ENCODE measurements at places on chromosomes 3 and 15. TPM values are rescaled to one million over a fixed set of nuclear protein-coding genes. Genes with fewer than 3 reads are reported as not detected.
A peak's percentile ranks its signal among the peaks of the same experiment; 100 is the strongest.

GRCh38 chr3:173734895-173735294, 337.4 kb downstream of the NLGN1 start:
- no peak for DNase-seq

- DNase-seq = no peak
Observed at GRCh38 chr3:129741794-129742193, 135.3 kb upstream of the PLXND1 start.

DNA sequence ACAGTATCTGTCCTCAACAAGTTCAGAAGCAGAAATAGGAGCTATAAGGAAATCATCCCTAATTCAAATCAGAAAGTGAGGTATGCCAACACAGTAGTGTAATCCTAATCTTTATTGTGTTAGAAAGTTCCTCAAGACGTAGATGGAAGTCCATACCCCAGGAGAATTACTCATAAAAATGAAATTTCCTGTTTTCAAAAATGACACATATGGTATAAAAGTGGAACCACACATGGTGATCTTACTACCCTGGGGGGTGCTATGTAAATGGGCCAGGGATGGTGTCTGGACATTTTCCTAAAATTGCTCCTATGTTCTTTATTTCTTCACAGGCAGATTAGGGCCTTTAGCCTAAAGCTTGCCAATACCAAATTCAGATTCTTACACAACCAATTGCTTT, 204.1 kb downstream of the ARRDC4 start:
- no peak for DNase-seq

GRCh38 chr3:131605916-131606315, 103.1 kb upstream of the MRPL3 start:
- DNase-seq = no peak

DNA sequence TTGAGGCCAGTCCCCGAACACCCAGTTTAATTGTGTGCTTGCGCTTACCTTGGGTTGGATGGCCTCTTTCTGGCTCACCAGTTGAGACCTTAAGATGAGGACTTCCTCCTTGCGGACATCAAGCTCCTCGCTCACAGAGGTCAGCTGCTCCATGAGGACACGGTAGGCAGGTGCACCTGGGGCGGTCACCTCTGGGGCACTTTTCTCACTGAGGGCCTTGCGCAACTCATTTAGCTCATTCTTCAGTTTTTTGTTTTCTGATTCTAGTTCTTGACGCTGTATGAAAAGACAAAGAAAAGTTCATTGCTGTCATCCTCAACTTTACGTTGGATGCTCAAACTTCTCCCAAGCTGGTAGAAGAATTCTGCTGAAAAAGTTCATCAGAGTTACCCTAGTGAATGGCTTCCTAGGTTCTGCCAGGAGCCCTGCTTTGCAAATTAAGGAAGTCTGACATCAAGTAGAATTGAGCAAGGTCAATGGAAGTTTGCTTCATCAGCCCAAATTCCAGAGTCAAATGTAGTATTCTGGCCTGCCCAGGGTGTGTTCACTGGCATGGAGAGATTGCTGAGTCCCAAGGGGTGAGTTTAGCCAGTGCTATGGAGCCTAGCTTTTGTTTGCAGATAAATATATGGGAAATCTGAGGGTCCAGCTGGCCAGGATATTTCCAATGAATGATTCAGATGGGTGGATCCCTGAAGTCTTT, 55.8 kb upstream of the MYO5C start:
- no peak for DNase-seq

GRCh38 chr15:62920682-62921502, 121.7 kb upstream of the TPM1 start:
- DNase-seq = peak; percentile 29

- no peak for DNase-seq
Observed at GRCh38 chr3:9448071-9448470, 50.7 kb downstream of the SETD5 start.

GRCh38 chr15:31382713-31383045, 56.0 kb downstream of the KLF13 start:
- DNase-seq = no peak

- no peak for DNase-seq
Observed at GRCh38 chr3:105108823-105109222, 257.9 kb upstream of the ALCAM start.

DNA sequence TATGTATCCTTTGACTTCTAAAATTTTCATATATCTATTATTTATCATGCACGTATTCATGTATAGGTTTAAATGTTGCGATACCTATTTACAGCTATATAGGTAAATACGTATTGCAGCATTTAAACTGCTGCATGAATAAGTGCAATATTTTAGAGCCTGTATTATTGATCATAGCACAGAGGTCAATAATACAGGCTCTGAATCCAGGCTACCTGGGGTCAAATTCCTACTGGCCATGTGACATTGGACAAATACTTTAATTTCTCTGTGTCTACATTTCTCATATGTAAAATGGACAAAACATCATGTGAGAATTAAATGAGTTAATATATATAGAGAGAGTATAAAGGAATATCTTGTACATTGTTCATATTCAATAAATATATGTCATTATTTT, 352.9 kb upstream of the ROBO2 start:
- DNase-seq = no peak

- no peak for DNase-seq
Observed at GRCh38 chr3:29185706-29186105, 95.2 kb upstream of the RBMS3 start.

DNA sequence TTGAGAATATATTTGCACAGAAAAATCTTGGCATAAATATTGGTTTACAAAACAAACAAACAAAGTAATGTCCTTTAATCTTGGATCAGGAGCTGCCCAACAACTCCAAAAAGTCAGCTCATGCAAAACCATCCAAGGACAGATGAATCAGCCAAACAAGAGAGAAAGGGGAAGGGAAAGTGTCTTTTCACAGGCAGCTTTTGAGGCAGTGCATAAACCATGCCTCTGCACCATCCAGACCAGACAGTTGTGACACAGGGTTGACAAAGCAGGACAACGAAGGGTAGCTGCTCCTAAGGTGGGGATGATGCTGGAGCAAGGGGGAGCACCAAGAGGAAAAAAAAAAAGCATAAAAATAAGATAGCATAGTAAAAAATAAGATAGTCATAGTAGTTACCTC, 8.7 kb downstream of the CD86 start:
- no peak for DNase-seq

DNA sequence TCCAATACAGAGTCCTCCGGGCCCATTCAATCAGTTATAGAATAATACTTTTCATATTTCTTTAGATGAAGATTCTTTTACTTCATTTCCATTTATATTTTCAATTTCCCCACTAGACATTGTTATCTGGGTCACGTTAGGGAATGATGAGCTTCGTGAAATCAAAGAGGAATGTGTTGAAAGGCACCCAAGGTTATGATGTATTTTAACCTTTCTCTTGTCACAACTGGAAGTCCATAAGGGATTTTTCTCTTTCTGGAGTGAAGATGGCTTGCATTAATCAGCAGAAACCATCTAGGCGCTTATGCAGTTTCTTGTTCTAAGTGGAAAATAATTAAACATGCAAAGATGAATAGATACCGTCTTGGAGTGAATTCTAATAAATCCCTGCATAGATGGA, 180.5 kb downstream of the FEZF2 start:
- DNase-seq = no peak

DNA sequence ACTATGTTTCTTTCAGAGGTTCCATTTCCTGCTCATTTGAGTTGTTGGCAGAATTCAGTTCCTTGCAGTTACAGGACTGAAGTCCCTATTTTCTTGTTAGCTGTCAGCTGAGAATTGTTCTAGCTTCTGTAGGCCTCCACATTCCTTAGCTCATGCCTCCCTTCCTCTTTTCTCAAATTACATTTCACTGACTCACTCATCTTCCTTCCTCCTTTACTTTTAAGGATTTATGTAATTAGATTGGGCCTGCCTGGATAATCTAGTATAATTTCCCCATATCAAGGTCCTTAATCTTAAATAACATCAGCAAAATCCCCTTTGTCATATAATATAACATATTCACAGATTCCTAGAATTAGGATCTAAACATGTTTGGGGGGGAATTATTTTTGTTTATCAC, 40.6 kb upstream of the RBMS3 start:
- DNase-seq = no peak

DNA sequence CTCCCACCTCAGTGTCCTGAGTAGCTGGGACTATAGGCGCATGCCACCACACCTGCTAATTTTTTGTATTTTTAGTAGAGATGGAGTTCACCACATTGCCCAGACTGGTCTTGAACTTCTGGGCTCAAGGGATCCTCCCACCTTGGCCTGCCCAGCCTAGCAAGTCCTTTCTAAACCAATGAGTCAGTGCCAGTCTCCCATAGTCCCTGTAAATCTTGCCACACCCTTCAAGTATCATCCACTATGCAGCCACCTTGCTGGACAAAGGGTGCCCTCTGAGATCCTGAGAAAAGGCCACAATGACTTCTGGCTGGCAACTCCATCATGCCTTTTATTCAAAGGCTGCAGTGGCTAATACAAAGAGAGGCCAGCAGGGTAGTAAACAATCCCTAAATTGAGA, 184.0 kb downstream of the ABHD5 start:
- no peak for DNase-seq

- no peak for DNase-seq
Observed at GRCh38 chr3:24510030-24510648, 15.5 kb upstream of the THRB start.

GRCh38 chr15:68411343-68411675, 20.7 kb downstream of the ITGA11 start:
- peak; percentile 11 for DNase-seq

GRCh38 chr15:72851586-72851985, 68.0 kb upstream of the ADPGK start:
- no peak for DNase-seq

KLHL40 gene
- total RNA-seq = not detected

ACAP2 gene
- 63.5 TPM for total RNA-seq

IL5RA gene
- not detected for total RNA-seq
